ENCODE measurements at places on chromosomes 11 and 22.

GRCh38 chr11:77127920-77128691, at the start of gene MYO7A:
TSS of gene MYO7A (plus strand) at chr11:77128246. CDS start at chr11:77130635, 2,389 bp downstream.
- no peak for DNase-seq

GRCh38 chr22:42470366-42471082, 38.3 kb upstream of the NFAM1 start:
- no peak for DNase-seq

DNA sequence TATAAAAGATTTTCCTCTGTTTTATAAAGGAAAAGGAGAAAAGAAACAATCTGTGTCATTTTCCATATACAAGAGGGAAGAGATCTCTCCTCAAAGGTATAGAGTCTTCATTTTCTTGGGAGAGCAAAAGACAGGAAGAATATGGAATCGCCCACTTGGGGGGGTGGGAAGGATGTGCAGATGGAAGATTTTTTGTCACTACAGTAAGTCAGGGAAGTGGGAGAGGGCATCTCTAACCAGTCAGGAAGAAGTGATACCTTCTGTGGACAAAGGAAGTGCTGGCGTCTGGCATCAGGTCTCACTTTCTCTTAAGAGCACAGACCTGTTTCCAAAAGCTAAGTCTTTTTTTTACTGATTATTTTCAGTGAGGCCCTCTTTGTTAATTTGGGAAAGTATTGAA, 1.4 kb downstream of the PRR14L start:
- no peak for DNase-seq

DNA sequence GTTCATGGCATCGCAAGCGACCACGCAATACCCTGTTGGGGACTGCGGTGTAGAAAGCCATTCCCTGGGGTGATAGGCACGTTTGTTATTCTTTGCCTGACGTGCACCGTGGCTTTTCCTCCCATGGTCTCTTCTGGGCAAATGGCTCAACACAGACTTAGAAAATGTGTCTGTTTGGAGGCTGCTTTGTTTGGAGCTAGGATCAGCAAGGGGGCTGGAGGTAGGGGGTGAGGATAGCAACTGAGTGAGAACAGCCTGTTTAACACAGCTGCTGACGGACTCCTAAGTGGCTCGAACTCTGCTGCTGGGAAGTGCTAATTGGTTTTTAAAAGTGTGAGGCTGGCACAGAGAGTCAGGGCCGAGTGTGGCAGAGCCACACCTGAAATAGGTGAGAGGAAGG, 16.1 kb upstream of the CHRM4 start:
- DNase-seq = no peak
